Stimulated activated CD4-positive, alpha-beta T cell treated with anti-CD3 and anti-CD28 coated beads, Interleukin-4, amount 100 ng/mL, for 24 hours (primary cell): ENCODE measurements at places on chromosomes 11 and 22.

DNA sequence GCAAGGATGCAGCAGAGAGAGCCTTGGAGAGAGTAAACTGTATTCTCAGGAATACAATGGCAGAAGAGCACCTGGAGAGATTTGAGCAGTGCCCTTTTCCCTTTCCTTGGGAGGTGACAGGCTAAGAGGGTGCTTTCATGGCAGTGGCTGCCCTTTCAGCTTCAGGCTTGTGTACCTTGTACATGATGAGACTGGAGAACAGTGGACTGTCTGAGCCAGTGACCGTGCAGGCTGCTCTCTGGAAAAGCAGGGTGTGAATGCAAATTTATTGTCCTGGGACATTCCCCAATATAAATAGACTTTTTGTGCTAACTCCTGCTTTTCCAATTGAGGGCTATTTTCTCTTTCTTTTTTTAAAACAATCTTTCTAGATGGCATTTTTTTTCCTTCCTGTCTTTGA is 99.3 kb downstream of the TRIM44 start:
- no peak for DNase-seq

DNA sequence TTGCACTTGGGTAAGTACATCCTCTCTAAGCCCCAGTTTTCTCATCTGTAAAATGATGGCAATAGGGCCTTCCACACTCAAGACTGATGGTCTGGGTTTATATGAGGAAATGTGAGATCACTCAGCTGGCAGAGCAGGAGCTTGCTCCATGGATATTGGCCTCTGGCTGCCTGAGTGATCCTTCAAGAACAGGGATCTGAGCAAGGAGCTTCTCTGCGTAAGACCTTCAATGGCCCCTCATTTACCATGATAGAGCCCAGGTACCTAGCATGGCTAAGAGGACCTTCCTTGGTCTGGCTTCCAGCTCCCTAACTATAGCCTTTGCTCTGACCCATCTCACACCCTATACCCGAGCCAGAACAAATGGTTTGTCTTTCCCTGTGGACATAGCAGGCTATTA is 5.5 kb downstream of the ROBO4 start:
- DNase-seq: no peak

- no peak for DNase-seq
These were observed 8.7 kb downstream of the EHD1 start for GRCh38 chr11:64869571-64870175.

DNA sequence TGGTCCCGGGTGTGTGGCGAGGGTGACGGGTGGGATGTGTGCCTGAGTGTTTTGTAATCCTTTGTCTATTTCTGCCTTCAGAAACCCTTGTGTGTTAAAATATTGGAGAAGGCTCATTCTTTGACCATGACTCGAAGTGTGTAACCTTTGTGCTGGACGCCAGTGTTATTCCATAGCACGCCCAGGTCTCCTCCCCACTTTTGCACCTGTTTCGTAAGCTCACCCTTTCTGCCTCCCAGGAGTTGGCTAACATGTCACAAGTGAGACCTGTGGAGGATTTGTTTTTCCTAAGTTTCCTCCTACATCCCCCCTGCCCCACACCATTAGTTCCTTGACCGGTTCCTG is 382 bp downstream of the C11orf54 start:
- DNase-seq: no peak

DNA sequence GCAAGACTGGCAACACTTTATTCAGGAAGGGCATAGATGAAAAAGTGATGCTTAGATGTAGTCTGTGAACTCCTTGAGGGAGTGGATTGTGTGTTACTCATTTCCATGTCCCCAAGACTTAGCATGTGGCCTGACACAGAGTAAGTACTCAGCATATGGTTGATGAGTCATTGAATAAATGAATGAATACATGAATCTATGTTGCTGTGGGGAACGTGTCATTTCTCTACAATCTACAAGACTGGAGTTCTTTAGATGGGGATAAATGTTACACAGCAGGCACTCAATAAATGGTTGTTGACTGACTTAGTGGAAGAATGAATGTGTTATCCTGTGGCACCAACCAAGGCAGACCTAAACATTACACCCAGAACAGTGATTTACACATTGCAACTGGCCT is 17.9 kb downstream of the BPIFC start:
- DNase-seq: no peak

- DNase-seq: peak; percentile 17
These were observed 157.0 kb downstream of the BRD1 start for GRCh38 chr22:49670456-49671330.
